Right hindlimb (tissue), 1 donor: ENCODE measurements at places on chromosomes 16 and 17.

GRCh38 chr16:81589975-81590650 is 145.5 kb downstream of the CMIP start:
- no peak for DNase-seq

DNA sequence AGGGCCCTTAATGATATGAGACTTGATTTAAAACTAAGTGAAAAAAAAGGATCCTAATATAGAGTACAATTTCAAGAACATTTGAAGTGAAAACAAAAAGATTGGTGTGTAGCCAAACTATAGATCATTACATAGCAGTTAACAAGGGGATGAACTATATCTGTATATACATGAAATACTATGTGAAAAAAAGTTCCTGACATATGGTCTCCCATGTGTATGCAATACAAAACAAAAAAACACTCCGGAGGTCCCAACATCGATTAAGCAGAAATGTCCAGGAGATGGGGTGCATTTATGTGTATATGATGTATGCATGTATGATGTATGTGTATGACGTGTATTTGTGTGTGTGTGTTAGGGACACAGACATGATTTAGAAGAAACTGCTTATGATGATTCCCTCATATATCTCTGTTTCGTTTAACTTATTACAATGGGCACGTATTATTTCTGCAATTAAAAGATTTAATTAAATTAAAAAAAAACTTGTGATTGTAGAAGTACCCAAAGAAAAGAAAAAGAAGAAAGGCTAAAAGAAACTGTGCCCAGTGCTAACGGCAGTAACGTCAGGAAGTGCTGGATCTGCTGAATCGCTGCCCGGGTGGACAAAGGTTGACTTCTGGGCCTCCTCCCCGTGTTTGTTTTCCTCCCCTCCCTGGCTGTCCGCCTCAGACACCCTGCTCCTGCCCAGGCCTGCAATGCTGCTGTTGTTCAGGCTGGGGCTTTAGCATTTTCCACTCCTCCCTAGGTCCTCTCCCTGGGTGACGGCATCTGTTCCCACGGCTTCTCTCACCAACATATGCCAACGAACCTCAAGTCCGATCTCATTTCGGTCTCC is 36.9 kb downstream of the TBX4 start:
- no peak for DNase-seq

GRCh38 chr16:27736431-27736830 is 186.5 kb downstream of the KATNIP start:
- DNase-seq: no peak

DNA sequence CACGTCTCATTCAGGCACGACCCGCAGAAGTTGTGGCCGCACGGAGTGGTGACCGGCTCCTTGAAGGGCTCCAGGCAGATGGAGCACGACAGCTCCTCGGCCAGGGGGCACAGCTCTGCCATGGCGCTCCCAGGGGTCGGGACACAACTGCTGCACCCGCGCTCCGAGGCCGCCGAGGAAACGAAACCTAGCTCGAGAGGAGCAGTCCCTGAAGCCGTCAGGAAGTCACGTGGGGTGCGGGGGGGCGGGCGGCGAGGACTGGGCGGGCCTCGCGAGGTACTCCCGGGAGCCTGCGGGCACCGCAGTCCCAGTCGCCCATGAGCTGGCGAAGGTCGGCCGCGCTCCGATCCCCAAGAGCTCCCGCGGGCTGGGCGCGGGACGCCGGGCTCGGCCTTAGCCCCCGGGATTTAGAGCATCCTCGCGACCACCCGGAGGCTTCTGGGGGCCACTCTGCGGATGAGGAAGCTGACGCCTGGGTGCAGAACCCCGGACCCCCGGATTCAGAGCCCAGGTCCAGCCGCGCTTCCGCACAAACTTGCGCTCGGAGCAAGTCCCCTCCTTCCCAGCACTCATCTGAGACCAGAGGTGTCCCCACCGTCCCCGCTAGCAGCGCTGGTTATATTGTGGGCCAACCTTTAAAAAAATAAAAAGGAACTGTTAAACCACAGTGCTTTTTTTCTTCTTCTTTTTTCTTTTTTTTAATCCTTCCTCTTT is at the start of gene TRIM25:
TRIM25 (minus strand) TSS at position 183 of the 714 bp plus-strand sequence; CDS start at position 122, 61 bp downstream.
- peak; percentile 93 for DNase-seq

GRCh38 chr16:10787304-10787703 is 31.3 kb downstream of the TVP23A start:
- DNase-seq: no peak

DNA sequence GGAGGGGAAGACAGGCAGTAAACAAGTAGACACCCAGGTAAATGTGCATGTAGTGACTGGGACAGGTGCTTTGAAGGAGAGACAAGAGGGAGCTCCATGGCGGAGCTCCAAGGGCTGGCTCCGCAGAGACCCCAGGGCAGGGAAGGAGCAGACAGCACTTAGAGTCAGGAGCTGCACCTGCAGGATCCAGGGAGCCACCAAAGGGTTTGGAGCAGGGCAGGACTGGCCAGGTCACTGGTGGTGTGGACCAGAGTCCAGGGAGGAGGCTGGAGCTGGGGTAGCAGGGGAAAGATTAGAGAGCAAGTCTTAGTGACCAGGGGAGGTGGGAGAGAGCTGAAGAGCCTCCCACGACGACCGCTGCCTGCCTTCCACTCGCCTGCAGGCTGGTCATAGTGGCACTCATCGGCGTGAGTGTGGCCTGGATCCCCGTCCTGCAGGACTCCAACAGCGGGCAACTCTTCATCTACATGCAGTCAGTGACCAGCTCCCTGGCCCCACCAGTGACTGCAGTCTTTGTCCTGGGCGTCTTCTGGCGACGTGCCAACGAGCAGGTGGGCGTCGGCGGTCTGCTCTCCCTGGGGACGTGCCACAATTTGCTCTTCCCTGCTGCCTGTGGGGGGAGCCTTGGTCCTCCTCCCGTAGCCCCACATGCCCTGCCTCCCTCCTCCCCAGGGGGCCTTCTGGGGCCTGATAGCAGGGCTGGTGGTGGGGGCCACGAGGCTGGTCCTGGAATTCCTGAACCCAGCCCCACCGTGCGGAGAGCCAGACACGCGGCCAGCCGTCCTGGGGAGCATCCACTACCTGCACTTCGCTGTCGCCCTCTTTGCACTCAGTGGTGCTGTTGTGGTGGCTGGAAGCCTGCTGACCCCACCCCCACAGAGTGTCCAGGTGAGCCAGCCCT is 14.7 kb upstream of the FAM83G start:
- no peak for DNase-seq

DNA sequence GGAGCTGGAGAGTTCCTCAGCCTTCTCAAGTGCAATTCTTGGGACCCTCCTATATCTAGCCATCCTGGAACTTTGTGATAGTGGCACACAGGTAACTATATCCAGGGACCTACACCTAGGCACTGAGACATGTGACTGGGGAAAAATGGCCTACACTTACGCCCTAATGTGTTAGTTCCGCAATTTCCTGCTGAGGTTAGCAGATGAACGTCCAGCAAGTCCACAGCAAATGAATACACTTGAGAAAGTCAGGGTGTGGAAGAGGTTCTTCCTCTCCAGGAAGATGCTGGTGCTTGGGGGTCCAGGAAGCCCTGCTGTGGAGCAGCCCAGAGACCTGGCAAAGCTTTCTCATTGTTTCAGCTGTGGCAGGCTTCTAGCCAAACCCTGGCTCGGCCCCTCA is 20.8 kb downstream of the PIK3R5 start:
- no peak for DNase-seq

DNA sequence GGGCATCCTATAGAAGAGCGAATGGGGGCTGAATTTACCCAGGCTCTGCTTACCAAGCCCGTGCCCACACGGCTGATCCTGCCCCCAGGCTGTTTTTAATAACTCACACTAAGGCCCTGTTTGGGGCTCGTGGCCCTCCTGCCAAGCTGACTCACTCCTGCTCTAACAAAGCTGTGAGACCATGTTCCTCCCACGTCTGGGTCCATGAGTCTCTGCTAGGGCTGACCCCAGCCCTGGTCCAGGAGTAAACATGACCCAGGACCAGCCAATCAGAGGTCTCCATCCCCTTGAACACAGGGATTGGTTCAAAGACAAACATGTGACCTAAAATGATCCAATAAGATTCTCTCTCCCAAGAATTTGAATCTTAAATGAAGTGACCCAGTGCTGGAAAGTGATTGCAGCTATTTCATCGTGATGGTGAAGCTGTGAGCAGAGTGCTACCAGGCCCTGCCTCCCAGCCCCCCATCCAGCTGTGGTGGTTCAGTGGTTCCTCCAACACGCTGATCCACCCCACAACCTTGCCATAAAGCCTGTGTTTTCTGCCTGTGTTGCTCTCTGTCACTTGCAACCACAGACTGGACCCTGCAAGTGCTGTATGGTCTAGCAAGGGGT is 57.2 kb downstream of the C16orf82 start:
- no peak for DNase-seq

DNA sequence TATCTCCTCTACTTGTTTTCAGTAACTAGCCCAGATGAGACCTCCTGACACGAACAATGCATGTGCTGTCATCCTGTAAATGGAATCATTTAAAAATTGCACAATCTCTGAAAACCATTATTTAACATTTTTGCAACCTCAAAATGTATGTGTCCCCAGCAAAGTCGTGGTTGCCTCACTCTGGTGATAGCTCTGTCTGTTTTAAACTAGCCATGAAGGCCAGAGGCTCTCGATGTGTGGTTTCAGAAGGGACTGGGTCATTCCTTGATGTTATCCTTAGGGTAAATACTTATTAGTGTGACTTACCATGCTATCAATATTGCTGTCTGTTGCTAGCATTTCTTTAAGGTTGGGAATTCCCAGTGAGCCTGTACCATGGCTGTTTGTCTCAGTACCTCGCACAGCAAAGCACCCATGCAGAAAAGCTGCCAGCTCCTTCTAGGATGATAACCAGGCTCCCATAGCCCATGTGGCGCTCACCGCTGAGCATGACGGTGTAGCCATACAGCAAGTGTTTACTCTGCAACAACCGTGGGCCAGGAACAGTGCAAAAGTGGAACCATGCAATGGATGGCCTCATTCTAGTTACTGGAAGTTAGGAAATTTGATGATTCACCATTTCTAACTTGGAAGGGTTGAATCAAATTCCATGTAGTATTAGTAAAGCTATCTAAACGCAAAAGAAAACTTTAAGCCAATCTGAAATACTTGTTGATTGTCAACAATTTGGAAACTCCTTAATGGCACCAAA is 2.9 kb upstream of the PGS1 start:
- DNase-seq: no peak

GRCh38 chr17:64411999-64412771 is 21.5 kb upstream of the PECAM1 start:
- DNase-seq: peak; percentile 56

- DNase-seq: no peak
Measured at GRCh38 chr17:82799591-82799990, 40.2 kb downstream of the ZNF750 start.

DNA sequence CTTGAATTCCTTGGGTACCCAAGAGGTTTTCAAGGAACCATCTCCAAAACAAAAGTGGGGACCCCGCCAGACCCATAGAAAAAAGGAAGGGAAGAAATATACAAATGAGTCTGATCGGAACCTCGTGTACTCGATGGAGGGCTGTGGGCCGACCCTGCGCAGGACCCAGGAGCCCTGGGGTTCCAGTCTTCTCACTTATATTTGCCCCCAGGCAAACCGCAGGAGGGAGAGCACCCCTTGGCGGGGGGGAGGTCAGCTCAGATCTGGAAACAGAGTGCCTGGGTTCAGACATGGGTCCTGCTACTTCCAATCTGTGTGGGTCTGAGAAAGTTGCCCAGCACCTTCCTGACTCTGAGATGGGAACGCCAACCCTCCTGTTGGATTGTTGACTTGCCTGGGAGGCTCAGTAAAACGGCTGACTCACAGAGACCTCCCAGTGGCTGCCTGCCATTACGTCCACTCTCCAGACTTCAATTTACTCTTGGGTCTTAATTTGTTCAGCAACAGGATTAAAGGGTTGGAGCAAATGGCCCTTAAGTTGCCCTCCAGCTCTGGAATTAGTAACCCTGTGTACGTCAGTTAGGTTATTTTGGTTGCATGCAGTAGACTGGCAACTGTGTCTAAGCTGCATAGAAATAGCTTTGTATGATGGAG is 24.9 kb upstream of the CACNG4 start:
- no peak for DNase-seq

DNA sequence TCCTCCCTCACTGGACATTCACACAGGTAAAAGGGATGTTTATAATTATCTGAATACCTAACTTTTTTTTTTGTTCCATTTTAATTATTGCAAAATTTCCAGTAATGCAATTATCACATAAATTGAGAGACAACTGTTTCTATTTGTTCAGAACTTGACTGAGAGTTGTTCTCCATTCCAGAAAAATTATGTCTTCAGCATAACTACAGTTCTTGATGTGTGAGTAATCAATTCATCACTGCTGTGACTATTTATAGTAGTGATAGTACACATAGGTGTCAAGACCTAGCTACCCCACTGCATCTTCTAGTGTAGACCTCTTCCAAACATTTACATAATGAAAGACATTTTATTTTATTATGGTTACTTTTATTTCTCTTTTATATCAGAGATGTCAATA is 5.8 kb upstream of the TNRC6A start:
- DNase-seq: no peak

DNA sequence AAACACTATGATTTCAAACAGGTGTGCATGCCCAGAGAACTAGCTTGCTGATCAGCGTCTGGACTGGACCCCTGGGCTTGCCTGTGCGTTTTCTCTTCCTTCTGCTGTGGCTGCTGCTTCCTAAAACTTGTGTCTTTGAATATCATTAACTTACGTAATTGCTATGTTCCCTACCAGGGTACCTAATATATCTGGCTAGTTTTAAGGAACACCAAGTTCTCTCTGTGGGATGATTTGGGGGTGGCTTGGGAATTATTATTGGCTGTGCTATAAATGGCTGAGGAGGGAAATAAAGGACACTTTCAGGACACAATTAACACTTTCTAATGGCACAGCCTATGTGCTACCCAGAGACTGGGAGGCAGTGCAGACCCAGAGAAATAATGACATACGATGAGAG is 606.0 kb upstream of the RBFOX1 start:
- DNase-seq: no peak

GRCh38 chr17:65498816-65499215 is 62.6 kb downstream of the AXIN2 start:
- DNase-seq: no peak

- no peak for DNase-seq
Measured at GRCh38 chr17:3594976-3595375, 14.2 kb downstream of the TRPV1 start.

DNA sequence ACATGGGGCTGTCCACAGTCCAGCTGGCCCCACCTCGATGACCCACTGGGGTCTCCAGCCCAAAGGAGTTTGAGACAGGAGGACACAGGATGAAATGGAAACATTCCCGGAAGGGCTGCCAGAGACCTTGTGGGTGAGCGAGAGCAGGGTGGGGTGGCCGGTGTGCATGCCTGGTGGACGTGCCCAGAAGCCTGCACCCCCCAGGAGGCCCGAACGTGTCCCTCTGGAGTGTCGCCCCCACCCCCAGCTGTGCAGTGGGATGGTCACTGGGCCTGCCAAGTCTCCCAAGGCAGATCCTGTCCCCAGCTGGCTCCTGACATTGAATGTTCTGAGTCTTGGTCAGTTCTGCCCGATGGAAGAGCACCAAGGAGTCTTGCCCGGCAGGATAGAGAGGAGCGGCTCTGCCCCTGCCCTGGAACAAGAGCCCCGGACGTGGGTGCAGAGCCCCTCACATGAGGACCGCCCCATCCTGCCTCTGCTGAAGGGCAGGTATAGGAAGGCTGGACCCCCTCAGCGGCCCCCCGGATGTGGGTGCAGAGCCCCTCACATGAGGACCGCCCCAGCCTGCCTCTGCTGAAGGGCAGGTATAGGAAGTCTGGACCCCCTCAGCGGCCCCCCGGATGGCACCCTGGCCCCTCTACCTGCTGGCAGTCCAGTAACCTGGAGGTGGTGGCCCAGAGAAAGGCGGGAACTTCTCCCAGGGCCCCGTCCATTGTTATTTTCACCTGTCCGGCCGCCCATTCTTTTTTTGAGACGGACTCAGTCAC is 3.1 kb upstream of the CAPN15 start:
- peak; percentile 23 for DNase-seq
